CD4-positive, alpha-beta T cell treated with Interleukin-15 for 4 hours (primary cell): ENCODE measurements at places on chromosomes 12 and 14.

DNA sequence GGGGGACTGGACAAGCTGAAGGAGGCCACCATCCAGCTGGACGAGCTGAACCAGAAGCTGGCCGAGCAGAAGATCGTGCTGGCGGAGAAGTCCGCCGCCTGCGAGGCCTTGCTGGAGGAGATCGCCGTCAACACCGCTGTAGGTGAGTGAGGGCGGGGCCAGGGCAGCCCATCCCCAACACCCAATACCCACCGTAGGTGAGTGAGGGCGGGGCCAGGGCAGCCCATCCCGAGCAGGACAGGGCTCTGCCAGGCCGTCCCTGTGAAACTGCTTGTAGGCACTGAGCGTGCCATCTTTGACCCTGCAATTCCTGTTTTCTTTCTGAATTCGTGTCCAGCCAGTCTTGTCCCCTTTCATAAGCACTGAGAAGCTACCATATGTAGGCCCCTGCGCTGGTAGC lies 74.0 kb downstream of the CCDC92 start:
- DNase-seq, result no peak

- DNase-seq, result no peak
Measured at GRCh38 chr12:110122929-110123328, 1.2 kb upstream of the IFT81 start.

DNA sequence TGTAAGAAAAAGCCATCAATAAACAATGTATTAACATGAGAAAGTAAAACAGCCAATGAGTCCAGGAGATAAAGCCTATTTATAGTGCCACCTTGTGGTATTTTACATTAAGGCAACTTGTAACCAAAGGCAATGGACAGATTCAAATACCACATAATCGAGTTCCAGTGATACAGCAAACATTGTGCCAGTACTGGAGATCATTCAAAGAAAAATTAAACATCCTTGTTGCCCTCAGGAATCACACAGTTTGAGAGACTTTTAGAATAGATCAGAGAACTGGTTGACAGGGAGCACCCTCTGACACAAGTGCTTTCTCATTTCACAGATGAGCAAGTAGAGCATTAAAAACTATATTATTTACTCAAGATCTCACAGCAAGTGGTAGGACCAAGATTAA lies 98.1 kb downstream of the DDHD1 start:
- peak; percentile 51 for DNase-seq

GRCh38 chr12:88579161-88579517 lies 1.1 kb downstream of the KITLG start:
- DNase-seq, result no peak

DNA sequence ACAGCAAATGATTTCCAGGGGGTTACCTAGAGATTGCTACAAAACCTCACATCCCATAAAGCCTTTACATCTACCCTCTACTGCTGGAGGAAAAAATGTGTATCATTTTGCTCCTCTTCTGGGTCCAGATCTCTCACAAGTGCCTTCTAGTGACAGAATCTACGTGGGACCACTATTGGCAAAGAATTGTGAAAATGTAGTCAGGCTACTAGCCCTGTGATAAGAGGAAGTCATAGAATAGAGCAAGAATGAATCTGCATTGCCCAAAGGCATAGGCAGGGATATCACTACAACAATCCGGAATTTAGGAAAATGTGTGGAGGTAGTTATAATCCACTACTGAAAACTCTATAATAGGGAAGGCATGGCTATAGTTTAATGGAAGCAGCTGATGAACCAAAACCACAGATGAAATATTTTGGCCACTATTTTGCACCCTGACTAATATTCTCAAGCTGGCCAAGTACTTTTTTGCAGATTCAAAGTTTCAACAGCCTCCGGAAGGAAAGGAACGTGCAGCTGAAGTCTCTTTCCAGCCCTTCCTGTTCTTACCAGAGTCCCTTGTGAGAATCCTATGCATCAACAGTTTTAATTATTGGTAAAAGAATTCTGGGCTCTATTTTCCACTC lies 176.8 kb downstream of the PHLDA1 start:
- DNase-seq, result no peak

GRCh38 chr12:26878661-26879119 lies 45.7 kb upstream of the ITPR2 start:
- no peak for DNase-seq

- no peak for DNase-seq
Measured at GRCh38 chr12:26425587-26426260, 230.4 kb downstream of the SSPN start.

- DNase-seq, result no peak
Measured at GRCh38 chr12:83801972-83802371, 1110.6 kb downstream of the SLC6A15 start.

DNA sequence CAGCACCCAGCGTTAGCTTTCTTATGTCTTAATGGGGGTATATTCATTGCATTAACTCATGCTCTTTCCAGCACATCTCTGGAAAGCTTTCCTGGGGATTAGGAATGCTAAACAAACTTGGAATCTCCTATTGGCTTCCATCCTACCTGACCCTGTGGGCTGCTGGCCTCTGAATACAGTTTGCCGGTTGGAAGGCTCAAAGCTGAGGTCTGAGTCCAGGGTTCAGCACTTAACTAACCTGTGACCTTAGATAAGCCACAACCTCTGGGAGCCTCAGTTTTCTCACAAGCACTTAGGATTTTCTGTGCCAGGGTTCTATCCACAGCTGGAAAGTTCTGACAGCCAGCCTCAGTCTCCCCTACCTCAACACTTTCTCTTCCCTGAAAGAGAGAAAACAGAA lies 12.9 kb upstream of the RND1 start:
- DNase-seq, result no peak

- peak; percentile 83 for DNase-seq
Measured at GRCh38 chr12:12376646-12377448, 20.0 kb downstream of the BORCS5 start.

GRCh38 chr14:67982711-67983608 lies 163.4 kb downstream of the RAD51B start:
- DNase-seq, result no peak

DNA sequence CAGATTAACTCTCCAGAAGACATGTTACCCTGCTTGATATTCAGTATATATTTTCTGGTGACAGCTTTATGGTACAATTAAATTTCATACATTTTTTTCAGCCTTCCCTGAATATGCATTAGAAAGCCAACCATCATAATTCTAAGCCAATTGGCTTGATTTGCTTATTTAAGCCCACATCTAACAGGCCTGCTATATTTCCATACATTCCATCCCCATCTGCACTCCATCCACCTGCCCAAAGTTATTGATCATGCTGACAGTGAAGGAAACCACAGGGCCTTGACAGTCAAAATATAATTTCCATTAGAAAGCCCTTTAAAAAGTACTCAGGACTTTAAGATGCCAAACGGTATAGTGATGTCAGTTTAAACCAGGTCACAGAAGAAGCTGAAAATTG lies 164.3 kb downstream of the GXYLT1 start:
- no peak for DNase-seq

GRCh38 chr12:83156815-83157214 lies 470.1 kb downstream of the TMTC2 start:
- no peak for DNase-seq

DNA sequence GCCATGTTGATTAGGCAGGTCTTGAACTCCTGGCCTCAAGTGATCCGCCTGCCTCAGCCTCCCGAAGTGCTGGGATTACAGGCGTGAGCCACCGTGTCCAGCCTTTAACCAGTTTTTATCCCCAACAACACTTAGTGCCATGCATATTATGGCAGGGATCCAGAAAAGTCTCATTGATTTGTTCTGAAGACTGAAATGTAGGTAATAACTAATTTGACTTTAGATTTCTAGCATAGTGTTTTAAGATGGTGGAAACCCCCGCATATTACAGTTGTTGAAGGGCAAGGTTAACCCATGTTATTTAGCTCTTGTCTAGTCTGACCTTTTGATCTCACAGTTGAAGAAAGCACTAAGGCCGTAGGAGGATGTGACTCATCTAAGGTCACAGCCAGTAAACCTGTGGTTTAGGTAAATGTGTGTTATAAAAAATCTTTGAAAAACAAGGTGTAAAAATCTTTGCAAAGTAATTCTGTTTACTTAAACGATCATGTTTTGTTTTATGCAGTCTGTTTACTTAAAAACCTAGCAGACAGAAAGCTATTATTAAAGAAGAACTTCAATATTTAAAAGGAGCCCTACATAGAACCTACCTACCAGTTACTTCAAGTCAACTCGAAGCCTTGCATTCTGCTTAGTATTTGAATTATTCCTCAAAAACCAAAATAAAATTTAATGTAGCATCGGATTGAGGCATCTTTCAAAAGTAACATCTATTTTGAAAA lies 24.8 kb downstream of the BICDL1 start:
- DNase-seq, result peak; percentile 86

- no peak for DNase-seq
Measured at GRCh38 chr12:33596814-33597213, 157.2 kb upstream of the SYT10 start.

GRCh38 chr14:89391123-89391522 lies 25.9 kb downstream of the FOXN3 start:
- no peak for DNase-seq

GRCh38 chr14:95526483-95527386 lies 8.1 kb upstream of the GLRX5 start:
- DNase-seq, result no peak

DNA sequence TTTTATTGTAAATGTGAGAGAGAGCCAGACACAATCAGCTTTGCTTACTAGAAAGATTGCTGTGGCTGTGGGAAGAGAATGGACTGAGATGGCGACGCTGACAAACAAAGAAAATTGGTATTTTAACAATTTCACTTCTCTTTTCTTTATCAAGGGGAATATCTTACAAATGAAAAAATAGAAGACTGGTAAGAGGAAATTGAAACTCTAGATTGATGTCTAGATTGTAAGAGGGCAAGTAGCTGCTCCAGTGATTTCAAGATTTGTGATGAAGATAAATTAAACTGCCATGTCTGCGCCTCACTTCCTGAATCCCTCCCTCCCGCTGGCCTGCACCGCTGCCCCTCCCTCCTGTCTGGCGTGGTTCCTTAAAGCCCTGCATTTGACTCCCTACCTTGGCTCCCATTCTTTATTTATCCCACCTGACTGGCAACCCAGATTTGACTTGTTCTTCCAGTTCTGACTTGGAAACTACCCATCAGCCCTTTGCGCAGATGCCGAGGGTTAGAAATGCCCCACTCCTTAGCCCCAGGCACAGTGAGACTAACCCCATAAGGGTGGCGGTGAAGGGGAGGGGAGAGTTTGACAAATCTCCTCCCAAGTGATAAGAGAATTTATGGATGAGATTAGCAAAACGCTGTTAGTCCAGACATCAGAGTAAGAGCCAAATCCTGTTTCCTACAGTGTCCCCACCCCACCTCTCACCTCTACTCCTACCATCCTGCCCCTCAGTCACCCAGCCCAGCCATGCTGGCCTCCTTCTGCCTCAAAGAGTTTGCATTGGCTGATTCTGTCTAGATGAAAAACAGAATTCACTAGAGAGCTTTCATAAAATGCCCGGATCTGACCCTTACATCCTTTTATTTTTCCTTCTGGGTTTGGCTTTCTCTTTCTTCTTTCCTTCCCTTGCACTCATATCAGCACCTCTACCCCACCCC lies 125.3 kb upstream of the ATF7IP start:
- DNase-seq, result no peak

DNA sequence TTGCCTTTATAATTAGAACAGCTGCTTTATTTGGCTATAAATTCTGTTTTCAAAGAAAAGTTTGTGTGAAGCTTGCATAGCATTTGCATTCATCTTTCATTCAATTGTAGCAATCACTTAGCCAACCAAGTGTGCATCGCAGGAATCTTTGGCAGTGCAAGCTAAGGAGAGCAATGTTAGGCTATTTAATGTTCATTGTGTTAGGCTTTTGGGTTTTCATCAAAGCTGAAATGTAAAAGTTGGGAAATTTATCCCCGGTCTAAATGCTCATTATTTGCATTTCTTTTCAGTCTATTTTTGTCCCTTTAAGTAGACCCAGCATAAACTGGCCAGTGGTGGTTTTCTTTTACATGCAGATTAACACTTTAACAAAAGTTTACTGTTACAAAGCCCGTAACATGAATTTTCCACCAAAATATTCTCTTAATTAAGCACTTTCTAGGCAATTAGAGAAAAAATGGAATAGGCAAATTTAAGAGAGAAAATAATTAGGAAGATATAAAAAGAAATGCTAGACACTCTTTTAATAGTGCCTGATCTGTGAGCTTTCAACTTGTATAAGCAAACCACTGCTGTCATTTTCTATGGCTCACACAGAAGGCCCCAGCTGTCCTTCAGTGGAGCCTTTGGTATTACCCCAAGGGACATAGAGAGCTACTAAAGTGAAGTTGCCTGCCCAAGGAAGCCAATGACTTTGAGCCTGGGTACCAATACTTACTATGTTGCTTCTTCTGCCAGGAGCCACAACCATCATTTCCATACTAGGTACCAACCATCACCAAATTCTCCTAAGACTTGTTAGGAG lies 898.9 kb upstream of the SEL1L start:
- no peak for DNase-seq

DNA sequence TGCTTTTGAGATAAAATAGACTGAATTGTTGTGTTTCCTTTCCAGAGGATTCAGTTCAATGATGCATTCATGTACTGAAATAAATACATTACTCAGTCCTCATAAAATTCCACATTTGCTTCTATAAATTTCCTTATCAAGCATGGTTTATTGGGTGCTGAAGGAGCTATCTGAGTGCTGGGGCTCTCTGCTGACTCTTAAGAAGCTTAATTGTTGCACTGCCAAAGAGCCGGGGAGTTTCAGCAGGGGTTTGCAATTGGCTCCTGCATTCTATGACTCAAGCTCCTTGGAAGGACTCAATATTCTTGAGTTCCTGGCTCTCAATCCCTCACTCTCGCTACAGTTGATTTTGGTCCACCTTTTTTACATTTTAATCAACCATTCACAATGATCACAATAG lies 69.8 kb upstream of the PYGL start:
- no peak for DNase-seq

DNA sequence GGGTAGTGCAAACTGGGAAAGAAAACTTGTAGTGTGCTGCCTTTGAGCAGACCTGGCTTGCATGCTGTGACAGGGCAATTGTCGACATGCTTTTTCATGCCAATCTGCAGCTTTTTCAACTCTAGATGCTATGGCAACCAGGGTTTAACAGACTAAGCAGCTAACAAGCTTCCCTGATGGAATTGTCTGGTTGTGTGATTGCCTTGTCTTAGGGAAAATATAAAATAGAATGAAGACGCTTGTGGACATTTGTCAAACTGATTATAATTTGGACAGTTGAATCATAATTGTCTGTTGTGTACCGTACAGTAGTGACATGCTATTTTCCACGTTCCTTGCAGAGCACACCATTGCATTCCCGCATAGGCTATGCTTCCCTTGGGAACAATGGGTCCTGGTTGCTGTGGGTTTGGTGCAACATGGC lies 113.0 kb downstream of the FOXG1 start:
- DNase-seq, result no peak
